ENCODE measurements at places on chromosomes 4 and X.

- peak; percentile 21 for DNase-seq
Observed at GRCh38 chr4:143337600-143338287, 1.1 kb downstream of the GAB1 start.

DNA sequence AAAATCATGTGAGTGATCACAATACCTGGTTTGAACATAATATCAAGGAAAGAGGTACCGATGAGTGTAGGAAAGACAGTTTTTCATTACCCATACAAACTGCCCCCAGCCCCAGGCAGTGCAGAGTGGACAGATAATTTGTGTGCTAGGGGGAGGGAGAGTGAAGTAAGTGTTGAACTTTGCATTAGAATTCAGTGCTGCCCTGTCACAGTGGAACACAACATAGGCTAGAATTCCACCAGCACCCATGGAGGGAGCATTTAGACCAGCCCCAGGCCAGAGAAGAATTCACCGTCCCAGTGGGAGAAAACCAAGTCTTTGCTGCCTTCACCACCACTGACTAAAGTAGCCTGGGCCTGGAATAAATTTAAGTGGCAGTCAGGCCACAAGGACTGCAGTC, 107.3 kb downstream of the SCLT1 start:
- no peak for DNase-seq

- no peak for DNase-seq
Observed at GRCh38 chr4:5018603-5019002, 655 bp downstream of the CYTL1 start.

DNA sequence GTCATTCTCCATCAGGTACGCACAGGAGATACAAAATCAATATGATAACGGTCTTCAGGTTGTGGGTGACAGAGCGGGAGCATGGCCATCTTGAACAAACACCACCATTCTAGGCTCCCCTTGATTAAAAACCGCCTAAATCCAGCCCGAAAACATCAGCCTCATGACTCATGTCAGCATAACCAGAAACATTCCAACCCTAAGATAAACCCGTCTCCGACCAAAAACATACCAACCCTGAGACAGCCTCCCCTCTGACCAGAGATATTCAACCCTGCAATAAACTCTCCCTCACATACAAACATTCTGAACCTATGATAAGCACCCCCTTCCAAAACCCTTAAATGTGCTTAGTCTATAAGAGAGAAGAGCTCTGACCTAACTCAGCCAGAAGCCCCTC, 157.9 kb downstream of the DHRSX start:
- DNase-seq = no peak

GRCh38 chr4:108646706-108647105, 3.7 kb upstream of the OSTC start:
- DNase-seq = no peak

DNA sequence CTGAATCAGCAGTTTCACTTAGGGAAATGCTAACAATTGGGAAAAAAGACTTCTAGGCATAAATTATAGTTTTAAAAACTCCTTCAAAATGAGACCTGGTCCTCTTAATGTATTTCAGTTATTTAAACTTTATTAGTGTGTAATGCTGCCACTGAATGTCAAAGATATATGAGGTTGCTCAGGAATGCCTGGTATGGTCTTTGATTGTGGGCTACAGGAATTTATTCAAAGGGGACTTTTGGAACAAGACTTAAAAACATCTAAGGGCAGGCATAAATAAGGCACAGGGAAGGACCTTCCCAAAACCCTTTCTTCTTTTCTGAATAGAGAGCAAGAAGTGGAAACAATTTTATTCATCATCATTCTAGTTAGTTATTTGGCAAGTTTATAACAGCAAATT, 439.1 kb downstream of the TLL1 start:
- no peak for DNase-seq

DNA sequence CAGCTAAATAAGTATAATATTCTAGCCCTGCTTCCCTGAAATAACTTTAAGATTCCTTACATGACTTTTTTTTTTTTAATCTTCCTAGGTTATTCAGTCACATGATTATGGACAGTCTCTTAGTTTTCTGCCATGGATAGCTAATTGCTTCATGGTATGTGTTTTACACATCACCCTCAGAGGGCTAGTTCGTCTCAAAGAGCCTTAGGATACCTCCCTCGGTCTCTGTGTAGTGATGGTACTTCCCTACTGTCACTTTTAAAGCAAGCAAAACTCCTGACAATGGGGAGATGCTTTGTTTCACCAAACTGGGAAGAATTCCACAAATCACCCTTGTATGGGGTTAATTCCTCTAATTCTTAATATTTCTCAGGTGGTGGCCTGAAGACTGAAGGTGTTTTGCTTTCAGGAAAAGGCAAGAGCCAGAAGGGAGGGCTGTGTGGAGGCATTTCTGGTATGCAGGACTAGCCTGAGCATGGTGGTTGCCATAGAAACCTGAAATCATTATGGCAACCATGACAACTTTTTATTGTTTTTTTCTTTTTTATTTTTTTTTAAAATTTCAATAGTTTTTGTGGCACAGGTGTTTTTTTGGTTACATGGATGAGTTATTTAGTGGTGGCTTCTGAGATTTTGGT, 70.4 kb downstream of the BEX3 start:
- no peak for DNase-seq

DNA sequence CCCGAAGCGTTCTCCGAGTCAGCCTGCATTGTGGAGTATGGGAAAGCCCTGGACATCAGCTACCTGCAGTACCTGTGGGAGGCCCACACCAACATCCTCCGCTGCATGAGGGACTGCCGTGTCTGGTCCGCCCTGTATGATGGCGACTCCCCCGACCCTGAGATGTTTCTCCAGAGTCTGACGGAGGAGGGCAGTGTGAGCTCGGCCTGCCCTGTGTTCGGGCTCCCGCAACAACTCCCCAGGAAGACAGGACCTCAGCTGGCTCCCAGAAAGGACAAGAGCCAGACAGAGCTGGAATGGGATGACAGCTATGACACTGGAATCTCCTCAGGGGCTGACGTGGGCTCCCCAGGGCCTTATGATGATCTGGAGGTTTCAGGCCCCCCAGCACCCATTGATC, 111.3 kb downstream of the GATB start:
- DNase-seq = no peak

GRCh38 chr4:183391204-183391603, 53.2 kb upstream of the CDKN2AIP start:
- DNase-seq = no peak

DNA sequence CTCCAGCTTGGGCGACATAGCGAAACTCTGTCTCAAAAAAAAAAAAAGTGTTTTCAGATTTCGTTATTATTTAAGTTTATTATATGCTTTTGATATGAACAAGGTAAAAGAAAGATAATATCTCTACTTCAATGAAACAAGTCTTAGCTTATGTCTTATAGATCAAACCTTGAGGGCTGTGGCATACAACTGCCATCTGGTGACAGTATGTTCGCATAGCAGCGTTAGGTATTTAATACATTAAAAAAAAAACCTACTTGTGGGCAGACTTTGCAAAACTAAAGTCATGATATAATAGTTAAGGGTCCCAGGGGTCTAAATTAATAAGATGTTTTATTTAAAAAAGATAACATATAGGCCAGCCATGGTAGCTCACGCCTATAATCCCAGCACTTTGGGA, 161.2 kb upstream of the AMOT start:
- no peak for DNase-seq

DNA sequence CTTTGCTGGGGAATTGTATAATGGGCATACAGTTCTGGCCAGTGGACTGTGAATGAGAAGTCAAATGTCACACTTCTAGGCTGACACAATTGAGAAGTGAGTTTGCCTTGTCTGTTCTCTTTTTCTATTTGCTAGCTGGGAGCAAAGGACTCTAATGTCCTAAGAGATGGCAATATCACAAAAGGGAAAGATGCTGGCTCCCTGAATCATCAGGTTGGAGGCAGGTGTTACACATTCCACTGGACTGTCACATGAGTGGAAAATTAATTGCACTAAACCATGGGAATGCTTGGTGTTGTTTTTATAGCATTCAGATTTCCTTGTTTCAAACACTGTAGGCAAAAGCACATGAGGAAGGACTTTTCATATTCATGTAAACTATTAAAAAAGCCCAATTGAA, 388.3 kb downstream of the ADAM29 start:
- no peak for DNase-seq

DNA sequence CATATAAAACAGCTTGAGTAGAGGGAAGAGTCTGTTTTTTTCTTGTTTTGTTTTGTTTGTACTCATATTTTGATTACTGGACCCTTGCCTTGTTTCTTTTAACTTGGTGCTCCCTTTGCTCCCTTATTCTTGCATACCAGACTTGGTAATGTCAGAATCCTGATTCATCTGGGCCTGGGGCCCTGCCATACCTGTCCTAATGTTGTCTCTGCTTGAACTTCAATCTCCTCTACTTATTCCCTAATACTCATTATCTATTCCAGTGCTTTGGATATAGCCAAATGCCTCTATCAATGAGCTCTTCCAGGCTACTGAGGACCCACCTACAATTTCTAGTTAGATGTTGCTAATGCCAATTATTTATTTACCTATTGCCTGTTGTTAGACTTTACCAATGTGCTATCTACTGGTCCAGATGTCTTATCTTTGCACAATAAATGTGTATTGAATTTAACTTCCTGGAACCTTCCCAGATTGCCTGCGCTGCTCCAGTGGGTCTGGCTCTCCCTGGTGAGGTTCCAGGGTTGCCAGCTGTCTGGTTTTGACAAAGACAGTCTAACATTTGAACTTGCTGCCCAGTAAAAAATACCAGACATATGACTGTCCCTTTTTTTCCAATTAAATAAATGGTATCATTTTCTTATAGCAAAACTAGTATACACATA, 64.4 kb upstream of the ACSL4 start:
- DNase-seq = no peak

DNA sequence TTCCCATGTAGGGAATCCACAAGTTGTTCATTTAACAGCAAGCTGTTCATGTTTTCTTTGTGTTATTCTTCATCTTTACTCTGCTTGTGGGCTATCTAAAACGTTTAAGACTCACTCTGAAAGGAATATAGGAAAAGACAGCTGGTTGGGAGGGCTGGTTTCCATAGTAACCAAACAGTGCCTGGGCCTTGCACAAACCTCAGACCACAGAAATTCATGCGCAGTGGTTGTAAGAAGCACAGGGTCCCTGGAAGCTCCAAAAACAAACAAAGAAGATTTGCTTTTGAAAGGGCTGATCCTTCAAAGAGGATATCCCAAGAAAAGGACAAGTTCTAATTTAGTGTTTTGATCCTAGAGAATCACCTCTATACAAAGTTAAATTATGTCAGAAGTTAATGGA, 7.8 kb downstream of the SERTM2 start:
- no peak for DNase-seq

DNA sequence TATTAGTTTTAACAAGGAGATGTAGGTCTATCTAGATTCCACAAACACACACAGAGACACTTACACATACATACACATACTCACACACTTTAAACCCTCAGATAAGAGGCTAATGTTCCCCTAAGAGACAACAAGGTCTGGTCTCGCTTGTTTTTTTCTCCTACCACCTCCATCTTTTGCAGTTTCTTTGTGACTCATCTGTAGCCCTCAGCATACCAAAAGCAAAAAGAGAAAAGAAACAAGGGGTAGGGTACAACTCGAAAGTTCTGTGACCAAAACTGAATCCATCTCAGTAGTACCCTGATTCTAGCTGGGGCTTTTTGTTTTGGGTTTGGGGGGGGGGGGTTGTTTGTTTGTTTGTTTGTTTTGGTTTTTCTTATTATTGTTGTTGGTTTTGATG, 12.2 kb upstream of the EXOSC9 start:
- no peak for DNase-seq

DNA sequence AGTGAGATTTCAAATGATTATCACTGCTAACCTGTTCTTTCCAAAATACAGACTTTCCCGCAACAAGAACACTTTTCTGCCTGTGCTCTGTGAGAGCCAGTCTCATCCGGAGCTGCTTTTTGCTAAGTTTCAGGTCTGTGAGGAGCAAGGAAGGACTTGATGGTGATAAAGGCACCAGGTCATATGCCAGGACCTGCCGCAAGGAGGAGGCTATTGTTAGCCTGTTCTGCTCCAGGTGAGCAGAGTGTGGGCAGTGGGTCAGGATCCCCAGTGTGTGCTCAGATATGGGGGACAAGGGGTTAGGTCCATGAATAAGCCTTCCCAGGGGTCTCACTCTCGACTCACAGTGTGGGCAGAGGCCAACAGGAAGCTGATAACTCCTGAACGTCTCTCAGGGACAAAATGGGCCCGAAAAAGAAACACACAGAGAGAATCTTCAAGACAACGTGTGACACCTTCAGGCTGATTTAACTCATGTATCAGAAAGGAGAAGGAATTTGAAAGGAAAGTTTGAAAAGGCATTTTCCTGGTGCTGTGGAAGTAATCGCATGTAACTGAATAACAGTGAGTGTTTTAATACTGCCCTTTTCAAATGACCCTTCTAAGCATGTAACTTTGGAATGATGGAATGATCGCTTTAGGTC, 57.7 kb upstream of the PDLIM3 start:
- DNase-seq = no peak

DNA sequence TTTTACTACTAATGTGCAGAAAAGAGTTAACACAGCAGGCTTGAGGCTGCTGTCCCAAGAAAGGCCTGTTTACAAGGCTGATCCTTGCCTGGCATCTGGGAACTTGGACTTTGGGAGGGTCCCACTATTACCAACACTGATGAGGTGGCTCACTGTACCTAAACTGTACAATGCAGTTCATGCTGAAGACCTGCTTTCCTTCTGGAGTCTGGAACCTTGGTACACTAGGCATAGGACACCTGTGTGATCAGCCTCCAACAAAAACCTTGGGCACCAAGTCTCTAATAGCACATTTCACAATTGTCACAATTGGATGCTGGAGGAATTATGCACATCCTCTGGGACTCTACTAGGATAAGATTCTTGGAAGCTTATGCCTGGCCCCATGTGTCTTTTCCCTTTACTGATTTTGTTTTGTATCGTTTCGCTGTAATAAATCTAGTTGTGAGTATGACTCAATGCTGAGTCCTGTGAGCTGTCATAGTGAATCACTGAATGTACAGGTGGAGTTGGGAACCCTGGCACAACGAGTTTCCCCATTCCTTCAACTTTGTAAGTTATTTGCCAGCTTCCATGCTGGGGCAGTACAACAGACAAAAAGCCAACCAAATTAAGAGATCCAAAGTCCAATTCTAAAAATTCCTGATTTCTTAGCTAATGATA, 45.9 kb downstream of the TEC start:
- DNase-seq = no peak

GRCh38 chr4:70678383-70678999, 9.8 kb upstream of the UTP3 start:
- no peak for DNase-seq

DNA sequence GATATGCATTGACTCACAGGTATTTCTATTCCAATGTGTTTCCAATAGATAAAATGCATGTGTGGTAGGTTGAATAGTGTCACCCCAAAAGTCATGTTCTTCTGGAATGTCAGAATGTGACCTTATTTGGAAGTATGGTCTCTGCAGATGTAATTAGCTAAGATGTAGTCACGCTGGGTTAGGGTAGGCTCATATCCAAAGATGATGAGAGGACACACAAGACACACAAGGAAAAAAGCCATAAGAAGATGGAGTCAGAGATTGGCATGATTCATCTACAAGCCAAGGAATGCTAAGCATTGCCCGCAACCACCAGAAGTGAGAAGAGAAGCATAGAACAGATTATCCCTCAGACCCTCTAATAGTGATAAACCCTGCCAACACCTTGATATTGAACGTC, 17.5 kb downstream of the ZNF330 start:
- no peak for DNase-seq

Data from C1 segment of cervical spinal cord (tissue), 14 donors.